DND-41 (cell line): ENCODE measurements at places on chromosomes 13 and 19.

- DNase-seq, result no peak
Observed at GRCh38 chr19:55247621-55248099, 11.2 kb downstream of the PPP6R1 start.

DNA sequence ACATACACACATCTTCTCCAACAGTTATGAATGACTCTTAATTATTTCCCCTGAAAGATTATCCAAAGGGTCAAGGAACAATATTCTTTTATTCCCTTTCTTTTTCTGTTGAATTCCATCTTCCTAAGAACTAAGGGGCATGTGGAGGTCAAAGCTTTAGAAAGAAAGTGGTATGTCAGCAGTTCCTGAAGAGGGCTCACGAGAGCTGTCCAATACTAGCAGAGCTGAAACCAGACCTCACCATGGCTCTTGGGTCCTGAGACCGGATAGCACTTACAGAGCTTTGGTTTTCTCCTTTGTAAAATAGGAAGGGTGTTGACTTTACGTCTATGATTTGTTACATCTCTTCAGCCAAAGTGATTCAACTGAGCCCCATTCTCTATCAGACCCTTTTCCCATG lies 109.8 kb upstream of the FREM2 start:
- DNase-seq, result no peak

- no peak for DNase-seq
Observed at GRCh38 chr13:100517728-100518127, 70.9 kb downstream of the GGACT start.

DNA sequence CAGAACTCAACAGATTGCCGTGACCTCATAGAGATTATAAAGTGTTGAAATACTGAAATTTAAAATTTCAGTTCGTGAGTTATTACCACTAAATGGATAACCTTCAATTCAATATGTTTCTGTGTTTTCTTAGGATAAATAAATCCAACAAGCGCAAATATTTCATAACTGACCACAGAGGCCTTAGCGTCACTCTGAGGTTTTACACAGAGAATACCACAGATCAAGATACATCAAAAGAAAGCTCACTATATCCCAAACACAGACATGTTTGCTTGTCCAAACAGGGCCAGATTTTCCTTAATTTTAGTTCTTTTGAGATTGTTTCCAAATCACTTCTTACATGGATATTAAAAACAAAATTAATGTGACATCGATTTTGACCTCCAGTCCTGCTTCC lies 235.8 kb downstream of the EFNB2 start:
- no peak for DNase-seq

DNA sequence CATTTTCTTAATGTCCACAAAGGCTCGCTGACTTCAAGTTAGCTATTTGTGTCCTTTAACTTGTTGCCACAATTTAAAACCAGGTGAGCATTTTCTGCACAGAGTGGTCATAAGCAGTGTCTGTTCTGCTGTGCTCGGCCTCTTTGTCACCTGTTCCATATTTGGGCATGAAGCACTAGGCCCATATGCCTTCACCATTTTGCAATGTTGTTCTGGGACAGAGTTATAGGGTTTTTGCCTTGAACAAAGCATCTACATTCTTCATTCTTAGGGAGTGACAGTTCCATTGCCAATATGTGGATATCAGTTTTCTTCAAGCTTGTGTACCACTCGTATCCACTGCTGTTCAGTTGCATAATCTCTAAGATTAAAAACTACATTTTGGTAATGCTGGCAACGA lies 56.1 kb downstream of the LRCH1 start:
- no peak for DNase-seq

GRCh38 chr19:48806518-48806817 lies 4.4 kb downstream of the BCAT2 start:
- DNase-seq, result no peak

- no peak for DNase-seq
Observed at GRCh38 chr19:40231544-40232424, 5.3 kb upstream of the CCNP start.

DNA sequence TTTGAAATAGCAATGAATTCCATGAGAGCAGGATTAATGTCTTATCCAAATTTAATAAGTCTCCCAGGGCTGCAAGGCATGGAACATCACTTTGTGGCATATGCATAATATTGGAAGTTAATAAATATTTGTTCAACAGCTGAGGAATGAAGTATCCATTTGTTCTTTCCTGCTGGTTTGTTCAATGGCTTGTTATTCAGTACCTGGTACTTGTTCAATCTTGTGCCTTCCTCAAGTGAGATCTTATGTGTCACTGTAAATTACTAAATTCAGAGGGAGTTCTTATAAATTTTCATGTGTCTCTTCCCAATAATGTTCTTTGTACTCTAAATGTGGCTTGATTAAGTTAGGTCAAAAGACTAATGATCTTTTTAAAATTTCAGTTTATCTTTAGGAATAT lies 1105.5 kb upstream of the SPRY2 start:
- no peak for DNase-seq

DNA sequence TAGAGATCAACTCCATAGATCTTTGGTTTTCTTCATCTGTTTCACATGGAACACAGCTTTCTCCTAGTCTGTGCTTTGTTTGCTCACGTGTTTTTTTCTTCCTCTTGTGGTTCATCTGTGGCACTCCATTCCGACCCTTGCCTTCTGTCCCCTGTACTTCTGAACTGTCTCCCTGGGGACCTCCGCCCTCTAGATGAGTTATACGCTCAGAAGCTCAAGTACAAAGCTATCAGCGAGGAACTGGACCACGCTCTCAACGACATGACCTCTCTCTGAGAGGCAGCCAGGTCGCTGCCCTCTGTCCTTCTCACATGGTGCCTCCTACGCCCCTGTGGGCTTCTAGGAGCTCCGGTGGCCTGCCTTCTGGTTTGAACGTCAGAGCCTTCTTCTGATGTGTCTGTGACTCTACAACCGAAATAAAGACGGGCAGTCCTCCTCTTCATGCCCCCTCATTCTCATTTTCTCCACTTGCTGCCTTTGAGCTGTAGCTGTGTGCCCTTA lies 16.6 kb upstream of the RAB8A start:
- DNase-seq, result no peak

DNA sequence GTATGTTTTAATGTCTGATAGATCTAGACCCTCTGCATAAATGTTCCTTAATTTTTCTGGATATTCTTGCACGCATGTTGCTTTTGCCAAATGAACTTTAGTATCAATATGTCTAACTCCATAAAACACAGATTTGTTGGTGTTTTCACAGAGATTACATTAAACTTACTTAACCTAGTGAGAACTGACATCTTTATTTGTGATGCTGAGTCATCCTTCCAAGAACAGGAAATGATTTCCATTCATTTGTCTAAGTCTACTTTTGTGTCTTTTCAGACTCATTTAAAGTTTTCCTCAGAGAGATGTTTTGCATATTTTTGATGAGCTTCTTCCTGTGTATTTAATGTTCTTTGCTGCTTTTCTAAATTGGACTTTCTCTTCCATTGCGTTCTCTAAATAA lies 184.0 kb downstream of the SLC7A1 start:
- DNase-seq, result no peak

- DNase-seq, result no peak
Observed at GRCh38 chr19:49403404-49404187, 15.5 kb downstream of the KASH5 start.

DNA sequence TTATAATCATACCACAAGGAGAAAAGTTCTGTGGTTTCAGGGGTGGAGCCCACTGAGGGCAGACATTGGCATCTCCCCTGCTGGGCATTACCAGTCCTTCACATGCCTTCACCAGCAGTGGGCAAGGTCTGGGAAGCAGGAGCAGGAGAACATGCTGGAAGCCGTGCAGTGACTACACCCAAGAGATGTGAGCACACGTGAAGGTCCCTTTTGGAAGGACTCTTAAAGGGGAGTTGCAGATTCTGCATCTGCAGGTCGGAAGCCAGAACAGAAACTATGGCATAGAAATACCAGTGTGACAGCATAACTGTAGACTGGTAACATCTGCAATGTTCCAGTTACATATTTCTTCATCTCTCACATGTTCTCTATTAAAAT lies 26.9 kb upstream of the KL start:
- no peak for DNase-seq

DNA sequence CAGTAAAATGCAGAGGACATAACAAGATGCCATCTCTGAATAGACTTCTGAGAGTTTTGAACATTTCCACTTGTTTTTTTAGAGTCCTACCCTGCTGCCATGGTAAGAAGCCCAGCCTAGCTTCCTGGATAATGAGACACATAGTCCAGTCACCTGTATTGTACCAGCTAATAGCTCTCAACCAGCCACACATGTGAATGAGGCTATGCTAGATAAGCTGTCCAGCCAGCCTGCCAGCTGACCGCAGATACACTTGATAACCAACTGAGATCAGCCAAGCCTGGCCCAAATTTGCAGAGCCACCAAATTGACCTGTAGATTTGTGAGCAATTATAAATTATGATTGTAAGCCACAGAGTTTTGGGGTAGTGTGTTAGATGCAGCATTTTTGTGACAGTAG lies 10.7 kb downstream of the RFXAP start:
- no peak for DNase-seq

- no peak for DNase-seq
Observed at GRCh38 chr13:23289917-23290357, 109.2 kb downstream of the SGCG start.

- DNase-seq, result no peak
Observed at GRCh38 chr19:37342753-37343152, 28.1 kb upstream of the ZNF527 start.

- DNase-seq, result no peak
Observed at GRCh38 chr19:43763473-43763939, 8.7 kb upstream of the SMG9 start.

DNA sequence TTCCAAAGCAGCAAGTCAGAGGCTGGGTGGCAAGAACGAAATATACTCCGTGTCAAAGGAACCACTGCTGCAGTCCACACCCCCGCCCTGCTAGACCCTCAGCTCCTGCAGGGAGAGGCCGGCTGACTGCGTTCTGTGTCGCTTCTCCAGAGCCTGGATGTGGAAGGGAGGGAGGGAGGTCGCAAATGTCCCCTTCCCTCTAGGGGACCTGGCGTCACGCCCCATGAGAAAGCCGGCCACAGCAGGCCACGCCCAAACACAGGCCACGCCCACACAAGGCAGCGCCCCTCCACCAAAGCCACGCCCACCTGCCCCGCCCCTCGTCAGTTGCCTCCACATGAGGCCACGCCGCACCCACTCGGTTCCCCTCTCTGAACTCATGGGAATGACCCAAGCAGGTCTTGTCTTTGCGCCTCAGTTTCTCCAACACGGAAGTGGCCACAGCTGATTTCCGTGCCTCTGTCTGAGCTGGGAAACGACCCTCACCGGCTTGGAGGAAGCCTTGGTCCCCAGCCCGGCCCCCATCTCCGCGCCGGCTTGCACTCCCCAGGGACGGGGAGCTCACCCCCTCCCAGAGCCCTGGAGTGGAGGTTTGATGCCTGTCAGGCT lies 38.4 kb upstream of the TCF3 start:
- DNase-seq, result peak; percentile 69

DNA sequence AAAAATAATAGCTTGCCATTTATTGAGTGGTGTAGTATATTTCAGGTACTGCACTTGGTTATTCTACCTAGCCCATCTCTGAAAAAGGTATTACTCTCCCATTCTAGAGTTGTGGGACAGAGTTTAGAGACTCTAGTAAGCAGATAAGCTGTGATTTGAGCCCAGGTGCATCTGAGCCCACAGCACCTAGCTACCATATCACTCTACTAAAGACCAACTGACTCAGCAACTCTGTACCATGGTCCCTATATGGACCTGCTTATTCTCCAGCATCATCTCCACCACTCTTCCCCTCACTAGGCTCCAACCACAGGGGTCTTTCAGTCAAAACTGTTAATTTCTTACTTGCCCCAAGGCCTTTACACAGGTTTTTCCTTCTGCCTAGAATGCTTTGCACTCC lies 64.4 kb downstream of the UBL3 start:
- DNase-seq, result no peak

DNA sequence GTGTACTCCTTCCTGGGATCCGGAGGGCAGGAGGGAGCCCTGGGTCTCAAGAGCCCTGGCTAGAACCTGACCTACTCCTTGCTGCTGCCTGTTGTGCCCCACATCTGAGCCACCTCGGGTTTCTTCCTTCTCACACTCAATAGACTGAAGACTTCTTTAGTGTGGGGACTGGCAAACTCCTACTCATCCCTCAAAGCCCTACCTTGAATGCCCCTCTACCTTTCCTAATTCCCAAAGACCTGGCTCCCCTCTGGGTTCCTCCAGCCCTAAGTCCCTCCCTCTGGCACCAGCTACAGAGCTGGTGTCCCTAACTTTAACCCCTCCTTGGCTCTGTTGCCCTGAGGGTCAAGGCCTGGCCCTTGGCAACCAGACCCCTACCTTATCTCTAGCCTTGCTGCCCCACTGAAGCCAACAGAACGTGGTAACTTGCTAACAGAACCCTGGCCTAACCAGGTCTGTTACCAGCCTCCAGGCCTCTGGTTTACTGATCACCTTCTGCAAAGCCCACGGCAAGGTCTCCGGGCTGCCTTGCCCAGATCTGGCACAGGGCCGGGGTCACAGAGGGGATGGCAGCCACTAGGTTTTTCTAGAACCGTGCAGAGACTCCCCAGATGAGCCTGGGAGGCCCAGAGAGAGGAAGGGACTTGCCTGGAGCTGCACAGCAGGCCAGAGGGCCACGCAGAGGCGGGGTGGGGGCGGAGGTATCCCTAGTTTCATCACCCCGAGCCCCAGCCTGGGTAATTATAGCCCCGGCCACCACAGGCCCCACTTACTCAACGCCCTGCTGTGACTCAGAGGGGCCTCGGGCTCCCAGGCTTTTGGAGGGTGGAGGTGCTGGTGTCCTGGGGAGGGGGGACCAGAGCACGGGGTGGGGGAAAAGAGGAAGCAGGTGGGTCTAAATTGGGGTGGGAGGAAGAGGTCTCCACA lies 15.3 kb downstream of the ZBTB7A start:
- no peak for DNase-seq

DNA sequence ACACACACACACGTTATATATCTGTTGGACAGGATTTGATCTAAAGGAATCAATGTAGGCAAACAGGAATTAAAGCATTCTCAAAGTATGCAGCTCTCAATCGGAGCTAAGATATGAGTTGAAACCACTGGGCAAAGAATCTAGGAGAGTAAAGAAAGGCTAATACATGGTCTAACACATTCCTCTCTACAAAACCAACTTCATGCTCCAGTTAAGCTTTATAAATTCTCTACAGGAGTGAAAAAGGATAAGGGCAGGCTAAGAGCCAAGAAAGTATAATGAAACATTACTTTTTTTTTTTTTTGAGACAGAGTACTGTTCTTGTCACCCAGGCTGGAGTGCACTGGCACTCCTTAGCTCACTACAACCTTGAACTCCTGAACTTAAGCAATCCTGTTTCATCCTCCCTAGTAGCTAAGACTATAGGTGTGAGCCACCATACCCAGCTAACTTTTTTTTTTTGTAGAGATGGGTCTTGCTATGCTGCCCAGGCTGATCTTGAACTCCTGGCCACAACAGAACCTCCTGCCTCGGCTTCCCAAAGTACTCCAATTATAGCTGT lies 10.6 kb downstream of the FBXL3 start:
- DNase-seq, result no peak

GRCh38 chr13:60213236-60213744 lies 49.6 kb upstream of the DIAPH3 start:
- DNase-seq, result no peak

DNA sequence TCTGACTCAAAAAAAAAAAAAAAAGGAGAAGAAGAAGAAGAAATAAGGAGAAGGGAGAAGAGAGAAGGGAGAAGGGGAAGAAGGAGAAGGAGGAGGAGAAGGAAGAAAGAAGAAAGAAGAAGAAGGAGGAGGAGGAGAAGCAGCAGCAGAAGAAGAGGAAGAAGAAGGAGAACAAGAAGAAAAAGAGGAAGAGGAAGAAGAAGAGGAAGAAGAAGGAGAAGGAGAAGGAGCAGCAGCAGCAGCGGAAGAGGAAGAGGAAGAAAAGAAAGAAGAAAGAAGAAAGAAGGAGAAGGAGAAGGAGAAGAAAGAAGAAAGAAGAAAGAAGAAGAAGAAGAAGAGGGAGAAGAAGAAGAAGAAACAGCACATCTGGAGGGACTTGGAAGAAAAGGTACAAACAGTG lies 4.1 kb upstream of the CNN1 start:
- no peak for DNase-seq
